ENCODE measurements at places on chromosomes 5 and 9.

DNA sequence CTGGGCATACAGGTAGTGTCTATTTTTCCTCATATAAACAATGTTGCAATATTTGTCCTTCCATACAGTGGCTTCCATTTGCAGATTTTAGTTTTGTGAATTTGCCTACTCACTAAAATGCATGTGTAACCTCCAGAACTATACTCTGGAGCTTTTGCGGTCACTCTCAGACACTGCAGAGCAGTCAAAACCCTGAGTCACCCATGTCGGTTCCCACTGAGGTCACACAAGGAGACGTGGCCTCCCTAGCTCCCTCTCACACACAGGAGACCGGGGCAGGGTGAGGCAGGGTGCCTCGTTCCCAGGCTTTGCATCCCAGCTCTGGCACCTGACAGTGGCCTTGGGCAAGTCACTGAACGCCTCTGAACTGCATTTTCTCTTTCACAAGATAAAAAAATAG is 55.5 kb upstream of the ZNF354A start:
- no peak for DNase-seq

DNA sequence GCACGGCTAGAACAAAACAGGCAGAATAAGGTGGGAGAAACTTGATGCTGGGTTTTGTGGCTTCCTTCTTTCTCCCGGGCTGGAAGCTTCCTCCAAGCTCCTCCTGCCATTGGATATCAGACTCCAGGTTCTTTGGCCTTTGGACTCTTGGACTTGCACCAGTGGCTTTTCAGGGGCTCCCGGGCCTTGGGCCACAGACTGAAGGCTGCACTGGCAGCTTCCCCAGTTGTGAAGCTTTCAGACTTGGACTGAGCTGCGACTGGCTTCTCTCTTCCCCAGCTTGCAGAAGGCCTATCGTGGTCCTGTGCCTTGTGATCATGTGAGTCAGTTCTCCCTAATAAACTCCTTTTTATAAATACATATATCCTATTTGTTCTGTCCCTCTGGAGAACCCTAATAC is 364.4 kb downstream of the DNAH5 start:
- DNase-seq = no peak

- no peak for DNase-seq
Observed at GRCh38 chr9:71122022-71122275, 528 bp upstream of the TRPM3 start.

DNA sequence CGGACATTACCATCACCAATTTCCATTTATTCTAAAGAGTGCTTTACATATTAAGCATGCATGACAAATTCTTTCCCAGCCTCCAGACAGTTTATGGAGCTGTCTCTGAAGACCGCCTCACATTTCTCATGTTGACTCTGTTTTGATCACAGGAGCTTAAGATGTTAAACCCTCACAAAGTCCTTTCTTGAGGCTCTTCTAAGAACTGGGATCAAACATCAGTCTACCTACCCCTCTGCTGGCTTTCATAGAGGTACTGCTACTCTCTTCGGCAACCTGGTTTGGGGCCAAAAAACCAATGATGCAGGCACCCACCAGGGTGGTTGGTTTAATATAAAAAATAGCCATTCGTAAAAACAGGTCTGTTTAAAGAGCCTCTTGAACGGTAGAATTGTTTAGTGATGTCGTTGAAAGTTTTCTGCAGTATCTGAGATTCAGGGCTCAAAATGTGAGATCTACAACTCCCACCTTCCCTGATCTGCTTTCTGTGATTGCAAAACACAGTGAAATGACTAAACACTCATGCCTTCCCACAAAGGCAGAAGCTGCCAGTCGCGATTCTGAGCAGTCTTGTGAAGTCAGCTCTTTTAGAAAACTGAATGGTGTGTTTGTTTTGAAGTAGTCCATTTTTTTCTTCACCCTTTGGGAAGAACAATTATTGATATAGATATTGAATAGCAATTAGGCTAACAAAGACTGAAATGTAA is 3.5 kb downstream of the RXFP3 start:
- DNase-seq = no peak

GRCh38 chr5:53817183-53817582 is 256.7 kb downstream of the NDUFS4 start:
- no peak for DNase-seq

GRCh38 chr5:23996525-23996924 is 489.1 kb downstream of the PRDM9 start:
- DNase-seq = no peak

DNA sequence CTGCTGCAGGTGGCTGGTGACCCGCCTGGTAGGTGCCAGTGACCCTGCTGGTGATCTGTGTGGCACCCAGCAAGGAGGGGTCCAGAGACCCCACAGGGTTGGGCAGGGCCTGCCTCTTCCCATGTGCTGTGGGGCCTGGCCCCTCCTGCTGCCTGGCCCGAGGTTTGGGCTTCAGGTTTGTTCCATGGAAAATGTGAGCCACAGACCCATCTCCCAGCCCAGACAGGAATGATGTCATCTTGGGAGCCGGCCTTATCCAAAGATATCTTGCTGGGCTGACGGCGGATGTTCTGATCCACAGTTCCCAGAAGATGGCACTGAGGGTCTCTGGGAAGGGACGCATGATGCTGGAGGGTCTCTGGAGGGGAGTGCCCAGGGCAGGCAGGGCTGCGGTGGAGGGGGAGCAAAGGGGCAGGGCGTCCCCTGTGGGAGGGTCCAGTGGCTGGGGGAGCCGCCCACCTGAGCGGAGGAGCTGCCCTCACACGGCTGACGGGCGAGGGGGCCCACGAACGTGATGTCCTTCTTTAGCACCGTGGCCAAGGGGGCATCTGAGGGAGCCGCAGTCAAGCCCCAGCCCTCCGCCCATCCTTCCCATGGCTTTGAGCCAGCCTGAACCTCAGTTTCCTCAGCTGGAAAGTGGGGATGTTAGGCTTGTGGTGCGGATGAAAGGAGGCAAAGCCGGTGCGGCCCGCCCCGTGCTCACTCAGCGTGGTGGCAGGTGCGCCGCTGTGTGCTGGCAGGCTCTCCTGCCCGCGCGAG is 68.1 kb downstream of the COL5A1 start:
- no peak for DNase-seq

GRCh38 chr9:35609001-35609819 is 4.1 kb downstream of the TESK1 start:
- DNase-seq = no peak

GRCh38 chr5:43019614-43020398 is 20.3 kb downstream of the ANXA2R start:
- DNase-seq = peak; percentile 42

GRCh38 chr5:178992291-178992895 is 2.7 kb downstream of the GRM6 start:
- DNase-seq = no peak

- DNase-seq = no peak
Observed at GRCh38 chr9:38622288-38622674, 1.9 kb upstream of the ANKRD18A start.

DNA sequence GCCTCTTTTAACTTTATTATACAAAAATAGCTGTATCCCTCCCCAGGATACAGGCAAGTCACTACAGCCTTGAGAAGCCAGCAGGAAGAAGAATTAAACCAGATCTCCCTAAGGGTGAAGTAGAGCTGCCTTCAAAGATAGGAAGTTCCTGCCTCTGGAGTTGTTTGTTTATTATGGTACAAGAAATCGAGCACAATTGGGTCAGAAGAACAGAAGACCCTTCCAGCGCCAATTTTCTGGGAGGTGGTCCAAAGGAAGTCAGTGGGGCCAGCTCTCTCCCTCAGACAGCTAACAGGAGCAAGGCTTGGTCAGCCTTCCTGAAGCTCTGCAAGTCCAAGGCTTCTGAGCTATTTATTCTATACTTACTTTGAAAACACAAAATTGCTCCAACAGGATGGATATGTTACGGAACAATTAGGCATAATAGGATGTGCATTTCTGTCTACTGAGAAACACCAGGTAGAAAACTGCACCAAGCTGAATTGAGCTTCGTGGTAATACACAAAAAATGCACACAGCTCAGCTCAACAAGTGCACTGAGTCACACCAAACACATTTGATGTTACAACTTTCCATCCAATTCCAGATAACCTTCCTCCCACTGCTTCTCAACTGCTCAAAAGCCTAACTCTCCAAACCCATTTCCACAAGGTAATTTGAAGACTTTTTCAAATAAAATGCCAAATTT is 16.0 kb downstream of the SERINC5 start:
- DNase-seq = no peak

DNA sequence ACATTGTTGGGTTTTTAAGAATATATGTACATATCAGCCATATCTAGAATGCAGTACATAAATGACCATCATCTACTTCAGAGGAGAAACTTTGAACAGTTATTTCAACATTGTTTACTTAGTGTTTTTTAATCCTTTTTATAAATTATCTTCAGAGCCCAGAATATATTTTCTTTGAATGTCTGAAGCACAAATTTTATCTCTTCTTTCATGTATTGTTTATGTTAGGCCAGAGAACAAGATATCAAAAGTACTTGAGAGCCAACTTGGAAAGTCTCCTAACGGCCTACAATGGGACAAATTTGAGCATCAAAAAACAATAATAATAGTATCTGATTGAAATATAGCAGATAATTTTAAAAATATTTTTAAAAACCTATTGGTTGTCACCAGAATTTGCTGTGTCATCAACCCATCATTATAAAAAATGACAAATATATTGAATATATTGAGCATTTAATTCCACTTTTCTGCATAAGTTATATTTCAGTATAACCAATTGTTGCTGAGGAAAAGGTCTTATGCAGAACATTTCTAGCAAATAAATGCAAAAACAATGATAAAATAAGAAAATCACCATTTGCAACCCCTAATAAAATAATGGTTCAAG is 67.5 kb upstream of the CCNG1 start:
- no peak for DNase-seq

- no peak for DNase-seq
Observed at GRCh38 chr9:135665795-135666189, 2.7 kb downstream of the LCN9 start.

DNA sequence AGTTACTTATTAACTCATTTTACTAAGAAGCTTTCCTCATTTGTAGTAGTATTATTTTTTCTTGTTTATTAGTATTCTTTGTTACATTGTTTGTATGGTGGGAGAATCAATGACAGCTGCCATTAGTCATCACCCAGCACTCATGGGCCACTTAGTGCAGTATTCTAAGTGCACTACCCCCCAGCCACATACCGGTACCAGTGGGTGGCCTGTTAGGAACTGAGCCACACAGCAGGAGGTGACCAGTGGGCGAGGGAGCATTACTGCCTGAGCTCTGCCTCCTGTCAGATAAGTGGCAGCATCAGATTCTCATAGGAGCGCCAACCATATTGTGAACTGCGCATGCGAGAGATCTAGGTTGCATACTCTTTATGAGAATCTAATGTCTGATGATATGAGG is 24.2 kb upstream of the CAMLG start:
- no peak for DNase-seq

GRCh38 chr9:113503131-113503541 is 39.6 kb downstream of the RGS3 start:
- DNase-seq = no peak

DNA sequence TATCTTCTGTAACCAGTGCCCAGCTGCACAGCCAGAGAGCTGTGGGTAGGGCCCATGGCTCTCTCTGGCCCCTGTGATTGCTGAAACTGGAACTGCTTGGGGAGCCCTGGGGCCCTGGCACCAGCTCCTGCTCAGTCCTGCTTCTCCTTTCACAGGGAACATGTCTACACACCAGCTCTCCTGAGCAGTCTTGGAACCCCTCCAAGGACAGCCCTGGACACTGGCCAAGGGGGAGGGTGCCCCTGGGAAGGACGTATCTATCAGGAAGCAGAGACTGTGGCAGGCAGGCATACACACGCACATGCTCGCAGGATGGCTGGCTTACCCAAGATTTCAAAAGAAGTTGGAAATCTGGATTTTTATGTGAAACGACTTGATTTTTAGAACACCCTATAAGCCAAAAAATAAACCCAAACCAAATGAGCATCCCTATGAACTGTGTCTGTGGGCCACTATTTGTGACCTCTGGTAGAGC is 8.8 kb upstream of the TRAF1 start:
- DNase-seq = no peak

DNA sequence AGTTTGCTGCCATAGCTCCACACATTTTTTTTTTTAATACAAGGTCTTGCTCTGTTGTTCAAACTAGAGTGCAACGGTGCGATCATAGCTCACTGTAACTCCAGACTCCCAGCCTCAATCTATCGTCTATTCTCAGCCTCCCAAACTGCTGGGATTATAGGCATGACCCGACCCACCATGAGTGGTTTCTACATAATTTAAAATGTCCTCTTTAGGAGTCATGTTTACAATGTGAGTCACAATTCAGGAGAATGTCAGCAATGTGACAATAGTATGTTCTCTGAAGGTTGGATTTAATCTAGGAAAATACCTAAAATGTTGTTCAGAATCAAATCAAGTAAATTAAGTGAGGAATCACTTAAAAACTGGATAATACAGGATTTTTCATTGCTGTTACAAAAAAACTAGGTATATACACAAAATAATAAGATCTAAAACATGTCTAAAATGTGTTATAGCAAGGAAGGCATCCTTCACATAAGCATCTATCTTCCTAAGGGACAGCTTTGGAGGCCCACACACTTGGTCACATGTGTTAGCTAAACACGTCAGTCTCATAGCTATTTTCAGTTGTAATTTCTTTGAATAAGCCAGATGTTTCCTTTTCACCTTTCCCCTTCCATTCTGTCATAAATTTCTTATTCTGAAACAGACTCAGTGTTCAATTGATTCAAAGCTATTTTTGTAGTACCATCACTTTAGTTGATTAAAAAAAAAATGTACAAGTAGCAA is 30.0 kb upstream of the ELAVL2 start:
- DNase-seq = no peak

DNA sequence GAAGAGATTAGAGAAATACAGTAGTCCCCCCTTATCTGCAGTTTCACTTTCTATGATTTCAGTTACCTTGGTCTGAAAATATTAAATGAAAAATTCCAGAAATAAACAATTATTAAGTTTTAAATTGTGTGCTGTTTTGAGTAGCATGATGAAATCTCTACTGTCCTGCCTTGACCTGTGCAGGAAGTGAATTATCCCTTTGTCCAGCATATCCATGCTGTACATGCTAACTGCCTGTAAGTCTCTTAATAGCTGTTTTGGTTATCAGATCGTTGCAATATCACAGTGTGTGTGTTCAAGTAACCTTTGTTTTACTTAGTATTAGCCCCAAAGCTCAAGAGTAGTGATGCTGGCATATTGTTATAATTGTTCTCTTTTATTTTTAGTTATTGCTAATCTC is 11.2 kb upstream of the JAK2 start:
- DNase-seq = no peak

DNA sequence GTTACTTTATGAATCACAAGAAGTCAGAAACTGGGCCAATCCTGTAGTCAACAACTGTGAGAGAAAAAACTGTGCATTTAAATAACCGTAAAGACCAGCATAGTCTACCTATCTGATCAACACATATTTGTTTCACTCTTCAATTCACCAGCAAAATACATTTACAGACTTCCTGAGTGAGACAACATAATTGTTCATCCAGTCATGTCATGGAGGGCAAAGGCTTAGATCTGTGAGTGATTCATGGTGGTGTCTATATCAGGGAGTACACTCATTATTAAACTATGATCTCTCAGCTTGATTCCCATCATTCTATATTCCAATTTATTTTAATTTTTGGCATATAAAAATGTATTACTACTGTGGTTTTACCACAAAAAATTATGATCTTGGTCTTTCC is 694.6 kb downstream of the DNAH5 start:
- no peak for DNase-seq
